ENCODE measurements at places on chromosomes 1 and 21.

GRCh38 chr1:238186887-238187574 is 296.3 kb upstream of the ZP4 start:
- DNase-seq = no peak

GRCh38 chr1:172698224-172698623 is 39.3 kb downstream of the FASLG start:
- DNase-seq = no peak

DNA sequence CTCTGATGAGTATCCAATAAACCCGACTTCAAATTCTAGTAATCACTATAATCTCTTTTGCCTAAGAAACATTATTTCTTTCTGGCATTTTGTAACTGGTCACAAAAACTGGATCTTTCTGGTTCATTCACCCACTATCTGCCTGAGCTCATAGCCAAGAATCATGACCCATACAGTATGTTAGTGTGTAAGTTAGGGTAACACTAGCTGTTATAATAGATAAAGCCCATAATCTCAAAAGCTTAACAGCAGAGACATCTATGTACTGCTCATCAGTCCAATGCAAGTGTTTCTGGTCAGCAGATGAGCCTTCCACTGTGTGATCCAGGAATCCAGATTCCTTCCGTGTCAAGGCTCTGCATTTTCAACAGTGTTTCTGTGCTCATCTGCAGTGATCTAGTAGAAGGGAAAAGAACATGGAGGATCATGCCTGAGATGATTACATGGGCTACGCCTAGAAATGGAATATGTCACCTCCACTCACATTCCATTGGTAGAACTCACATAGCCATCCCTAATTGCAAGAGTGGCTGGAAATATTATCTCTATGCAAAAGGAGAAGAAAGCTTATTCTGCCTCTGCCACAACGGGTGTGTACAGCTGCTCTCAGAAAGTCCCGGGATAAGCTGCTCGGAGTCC is 27.7 kb downstream of the RRAGC start:
- DNase-seq = no peak

- no peak for DNase-seq
These were observed 42.6 kb downstream of the OPTC start for GRCh38 chr1:203536575-203536974.

- no peak for DNase-seq
These were observed 3.3 kb downstream of the DLGAP3 start for GRCh38 chr1:34926156-34926555.

DNA sequence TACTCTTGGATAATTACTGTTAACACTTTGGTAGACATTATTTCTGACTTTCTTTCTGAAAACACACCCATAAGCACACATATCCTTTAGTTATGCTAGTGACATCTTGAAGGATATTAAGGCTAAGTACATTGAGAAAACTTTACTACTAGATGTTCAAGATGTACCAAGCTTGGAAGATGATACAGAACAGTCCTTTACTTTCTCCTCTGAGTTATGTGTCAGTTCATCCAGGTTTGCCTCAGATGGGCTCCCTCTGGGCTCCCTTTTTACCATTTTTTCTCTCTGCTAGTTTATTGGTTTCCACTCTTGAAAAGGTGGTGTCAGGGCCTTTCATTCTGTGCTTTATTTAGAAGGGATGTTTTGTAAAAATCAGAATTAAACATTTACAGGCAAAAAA is 172.3 kb downstream of the S1PR1 start:
- no peak for DNase-seq

- no peak for DNase-seq
These were observed 228.6 kb downstream of the DSCAM start for GRCh38 chr21:40618191-40618973.

GRCh38 chr1:162892906-162893611 is 32.1 kb upstream of the CCDC190 start:
- DNase-seq = no peak

GRCh38 chr1:234753979-234754378 is 144.0 kb upstream of the IRF2BP2 start:
- DNase-seq = no peak

GRCh38 chr1:65791396-65791795 is 1.3 kb upstream of the PDE4B start:
- DNase-seq = no peak

- no peak for DNase-seq
These were observed 3.0 kb downstream of the TFF2 start for GRCh38 chr21:42347601-42348327.

DNA sequence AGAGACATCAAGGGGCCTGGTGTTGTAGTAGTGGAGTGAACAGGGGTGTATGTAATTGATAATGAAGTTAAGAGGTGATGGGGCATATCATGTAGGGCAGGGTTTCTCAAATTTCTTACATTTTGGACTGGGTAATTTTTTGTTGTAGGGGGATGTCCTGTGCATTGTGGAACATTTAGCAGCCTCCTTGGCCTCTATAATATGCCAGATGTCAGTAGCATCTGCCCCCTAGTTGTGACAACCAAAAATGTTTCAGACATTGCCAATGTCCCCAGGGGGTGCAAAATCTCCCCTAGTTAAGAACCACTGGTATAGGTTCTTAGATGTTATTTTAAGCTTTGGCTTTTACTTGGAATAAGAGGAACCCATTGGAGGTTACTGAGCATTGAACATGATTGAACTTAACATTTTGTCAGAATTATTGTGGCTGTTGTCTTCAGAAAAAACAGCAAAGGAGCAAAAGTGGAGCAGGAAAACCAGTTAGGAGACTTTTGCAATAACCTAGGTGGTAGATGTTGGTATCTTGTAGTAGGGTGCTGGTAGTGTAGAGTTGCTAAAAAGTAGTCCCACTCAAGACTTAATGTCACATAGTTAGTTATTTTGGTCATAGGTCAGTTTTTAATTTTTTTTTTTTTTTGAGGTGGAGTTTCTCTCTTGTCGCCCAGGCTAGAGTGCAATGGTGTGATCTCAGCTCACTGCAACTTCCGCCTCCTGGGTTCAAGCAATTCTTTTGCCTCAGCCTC is 6.2 kb downstream of the ZNF326 start:
- no peak for DNase-seq

DNA sequence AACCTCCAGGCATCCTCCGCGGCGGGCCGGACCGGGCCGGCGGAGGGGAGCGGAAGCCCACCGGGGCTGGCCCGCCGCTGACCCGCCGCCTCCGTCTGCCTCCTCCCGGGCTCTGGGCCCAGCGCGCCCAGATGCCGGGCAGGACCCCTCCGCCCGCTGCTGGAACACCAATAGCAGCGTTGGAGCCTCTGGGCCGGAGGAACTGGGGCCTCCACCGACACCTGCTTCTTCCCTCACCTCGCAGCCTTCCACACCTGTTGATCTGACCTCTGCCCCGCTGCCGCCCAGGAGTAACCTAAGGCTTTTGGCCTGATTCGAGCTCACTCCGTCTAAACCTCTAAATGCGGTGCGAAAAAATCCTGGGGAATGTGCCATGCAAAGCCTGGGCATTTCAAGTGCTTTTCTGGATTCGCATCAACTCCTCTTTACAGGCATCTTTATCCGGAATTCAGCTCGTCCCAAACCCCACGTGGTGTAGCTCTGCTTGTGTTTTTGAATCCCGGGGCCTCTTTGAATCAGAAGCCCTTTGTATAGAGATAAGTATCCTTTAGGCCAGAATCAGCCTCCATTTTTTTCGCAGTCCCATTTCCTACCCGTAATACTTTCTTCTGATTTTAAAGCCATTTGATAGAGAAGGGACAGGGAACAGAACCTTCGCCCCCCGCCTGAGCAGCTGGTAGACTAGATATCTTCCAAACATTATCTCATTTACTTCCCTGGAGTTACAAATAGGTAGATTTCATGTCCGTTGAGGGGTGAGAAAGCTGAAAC is 680 bp upstream of the CNN3 start:
- DNase-seq = no peak

DNA sequence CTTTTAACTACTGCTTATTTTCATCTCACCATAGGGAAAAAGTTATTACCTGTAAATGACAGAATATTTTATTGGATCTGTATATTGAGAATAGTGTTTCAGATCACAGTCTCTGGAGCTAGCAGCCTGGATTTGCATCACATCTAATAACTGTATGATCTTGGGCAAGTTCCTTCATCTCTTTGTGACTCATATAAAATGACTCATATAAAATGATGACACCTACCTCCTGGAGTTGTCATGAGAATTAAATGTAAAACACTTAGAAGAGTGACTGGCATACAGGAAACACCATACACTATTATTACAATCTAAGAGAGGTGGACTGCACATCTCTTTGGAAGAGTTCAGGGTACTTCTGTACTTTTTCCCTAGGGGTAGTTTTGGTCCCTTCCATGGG is 421.3 kb downstream of the NEGR1 start:
- DNase-seq = no peak

DNA sequence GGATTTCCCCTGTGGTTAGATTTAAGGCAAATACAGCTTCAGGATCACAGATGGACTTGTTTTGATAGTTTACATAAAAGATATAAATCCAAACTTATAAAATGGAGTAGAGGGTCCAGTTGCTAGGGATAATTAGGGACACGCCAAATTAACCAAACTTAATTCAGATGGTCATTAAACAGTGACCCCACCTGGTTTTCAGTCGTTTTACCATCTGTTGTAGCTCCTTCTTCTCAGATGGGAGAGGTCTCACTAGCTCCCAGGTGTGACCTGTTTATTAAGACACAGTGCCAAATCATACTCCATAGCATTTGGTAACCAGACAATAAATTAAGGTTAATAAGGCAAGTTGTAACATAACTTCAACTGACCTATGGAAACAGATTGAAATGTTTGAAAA is 8.1 kb upstream of the GADD45A start:
- no peak for DNase-seq

DNA sequence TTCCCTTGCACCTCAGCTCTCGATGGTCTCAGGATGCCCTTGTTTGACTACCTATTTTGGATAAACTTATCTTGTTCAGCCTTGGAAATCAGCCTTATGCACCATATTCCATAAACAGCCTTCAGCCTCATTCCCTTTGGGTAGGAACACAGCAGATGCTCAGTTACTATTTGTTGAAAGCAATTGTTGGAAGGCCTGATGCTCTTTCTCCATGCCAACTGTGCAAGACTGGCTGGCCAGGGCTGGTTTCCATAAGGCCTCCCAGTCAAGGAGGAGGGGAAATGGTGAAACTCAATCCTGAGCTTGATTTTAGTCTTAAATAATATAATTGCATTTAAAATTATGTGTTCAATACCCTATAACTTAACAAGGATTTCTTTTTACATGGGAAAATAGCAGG is 121.1 kb upstream of the DEPDC1 start:
- DNase-seq = no peak

DNA sequence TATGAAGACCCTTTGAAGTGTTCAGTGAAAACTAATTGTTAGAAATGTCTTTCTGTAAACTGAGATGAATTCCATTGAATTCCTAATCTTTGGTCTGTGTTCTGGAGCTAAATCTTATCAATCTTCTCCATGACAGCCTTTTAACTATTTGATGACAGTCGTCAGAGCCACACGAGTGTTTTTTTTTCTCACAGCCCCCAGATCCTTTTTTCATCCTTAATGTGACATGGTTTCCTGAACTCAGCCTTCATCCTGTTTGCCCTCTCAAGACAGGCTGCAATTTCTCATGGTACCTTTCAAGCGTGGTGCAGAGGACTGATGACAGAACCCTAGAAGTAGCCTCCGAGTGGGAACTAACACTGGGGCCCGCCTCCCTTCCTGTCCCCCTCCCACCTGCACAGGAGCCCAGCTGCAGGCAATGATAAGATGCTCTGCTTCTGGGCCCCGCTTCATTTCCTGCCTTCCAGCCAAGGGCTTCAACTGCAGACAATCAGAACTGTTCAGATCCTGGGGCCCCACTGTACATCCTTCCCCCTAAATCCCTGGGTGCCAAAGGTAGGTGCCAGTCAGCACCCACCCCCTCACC is 114.6 kb upstream of the VAV3 start:
- DNase-seq = no peak

DNA sequence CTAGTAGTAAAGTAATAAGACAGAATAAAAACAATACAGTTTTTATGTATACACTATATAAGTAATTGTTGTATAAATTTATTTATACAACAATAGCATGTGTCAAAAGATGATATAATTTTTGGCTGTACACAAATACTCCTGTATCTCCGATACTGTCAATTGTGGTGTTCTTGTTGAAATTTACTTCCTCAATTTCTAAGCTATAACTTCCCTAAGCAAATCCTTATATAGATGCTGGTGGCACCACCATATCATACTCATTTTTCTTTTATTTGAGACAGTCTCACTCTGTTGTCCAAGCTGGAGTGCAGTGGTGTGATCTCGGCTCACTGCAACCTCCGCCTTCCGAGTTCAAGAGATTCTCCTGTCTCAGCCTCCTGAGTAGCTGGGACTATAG is 141.0 kb upstream of the HP1BP3 start:
- no peak for DNase-seq

DNA sequence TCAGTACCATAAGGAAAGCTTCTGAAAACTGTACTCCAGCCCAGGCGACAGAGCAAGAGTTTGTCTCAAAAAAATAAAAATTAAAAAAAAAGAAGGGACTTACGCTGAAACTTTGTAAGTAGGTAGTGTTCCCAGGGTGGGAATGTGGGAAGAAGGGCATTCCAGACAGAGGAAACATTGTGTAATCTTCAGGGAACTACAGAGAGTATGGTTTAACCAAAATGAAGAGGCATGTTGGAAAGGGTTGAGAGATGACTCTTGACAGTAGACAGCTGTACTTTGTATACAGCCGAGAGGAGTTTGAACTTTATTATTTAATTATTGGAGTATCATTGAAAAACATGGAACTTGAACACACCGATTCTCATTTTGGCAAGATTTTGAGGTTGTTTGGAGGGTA is 43.0 kb downstream of the PPP2R5A start:
- DNase-seq = no peak

DNA sequence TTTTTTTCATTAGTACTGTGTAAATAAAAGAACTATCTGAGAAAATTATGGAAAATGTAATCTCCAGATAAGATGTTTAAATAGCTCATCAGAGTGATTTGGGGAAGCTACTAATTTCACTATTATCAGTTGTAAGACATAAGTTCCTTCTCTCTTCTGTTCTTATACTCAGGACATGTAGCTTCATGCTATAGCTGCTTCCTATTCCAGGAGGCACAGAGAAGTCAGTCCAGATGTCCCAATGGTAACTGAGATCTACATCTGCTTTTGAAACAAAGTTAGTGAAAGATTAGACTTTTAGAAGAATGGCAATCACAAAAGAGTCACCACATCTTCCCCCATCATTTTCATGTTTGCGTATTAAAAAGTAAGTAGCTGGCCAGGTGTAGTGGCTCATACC is 5.6 kb downstream of the MAP3K21 start:
- no peak for DNase-seq

GRCh38 chr1:183331091-183331742 is 87.0 kb downstream of the NMNAT2 start:
- no peak for DNase-seq

- DNase-seq = no peak
These were observed 27.1 kb upstream of the C1orf105 start for GRCh38 chr1:172393354-172393753.

GRCh38 chr1:68165665-68166064 is 66.7 kb downstream of the WLS start:
- DNase-seq = no peak

GRCh38 chr1:152111515-152111968 is 3.7 kb downstream of the TCHH start:
- DNase-seq = peak; percentile 13
